Lung microvascular endothelial cell (primary cell): ENCODE measurements at places on chromosomes 11 and 22. TPM values are rescaled to one million over a fixed set of nuclear protein-coding genes. Genes with fewer than 3 reads are reported as not detected.

DNA sequence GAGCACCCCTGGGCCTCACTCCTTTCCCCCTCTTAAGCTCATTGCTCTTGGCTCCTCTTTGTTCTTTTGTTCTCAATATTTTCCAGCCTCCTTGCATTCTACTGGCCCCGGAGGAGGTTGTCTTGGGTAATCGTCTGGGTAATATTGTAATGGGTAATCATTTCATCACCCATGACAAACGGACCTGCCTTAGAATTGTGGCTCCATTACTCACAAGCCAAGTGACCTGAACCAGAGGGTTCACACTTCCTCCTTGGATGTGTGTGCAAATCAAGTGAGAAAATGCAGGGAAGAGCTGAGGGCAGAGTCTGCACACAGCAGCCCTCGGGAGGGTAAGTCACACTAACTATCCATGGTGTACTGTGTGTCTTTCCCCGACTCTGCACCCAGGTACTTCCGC lies 305.0 kb downstream of the BUD13 start:
- no peak for DNase-seq

DNA sequence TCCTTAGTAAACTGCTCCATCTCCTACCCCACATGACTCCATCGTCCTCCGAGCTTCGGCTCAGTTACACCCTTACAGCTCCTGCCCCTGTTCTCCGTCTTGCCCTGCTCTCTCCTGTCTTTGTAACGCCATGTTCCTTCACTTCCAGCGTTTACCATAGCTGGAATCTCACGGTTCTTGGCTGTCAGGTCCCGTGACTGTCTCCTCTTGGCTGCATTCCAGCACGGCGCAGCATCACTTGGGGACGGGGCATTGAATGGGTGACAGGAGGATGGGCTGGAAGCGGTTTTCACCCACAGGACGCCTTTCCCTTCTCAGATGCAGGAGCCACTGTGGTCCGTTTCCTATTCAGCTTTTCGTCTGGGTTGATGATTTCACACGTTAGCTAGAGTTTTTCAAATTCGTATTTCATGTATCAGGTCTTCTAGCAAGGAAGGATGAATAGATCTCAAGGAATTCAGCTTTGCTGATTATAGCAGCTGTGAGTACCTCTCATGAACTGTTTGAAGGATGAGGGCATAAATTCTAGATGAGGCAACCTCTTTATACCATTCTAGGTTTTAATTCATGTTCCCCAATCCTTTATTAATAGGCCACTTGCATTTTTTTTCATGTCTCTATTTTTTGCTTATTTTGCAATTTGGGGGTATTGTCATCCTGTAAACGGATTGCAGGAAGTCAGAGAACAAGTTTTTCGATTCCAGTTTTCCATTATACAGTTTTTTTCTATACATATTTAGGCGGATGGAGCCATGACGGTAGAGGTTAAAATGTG lies 29.1 kb downstream of the ZBED4 start:
- no peak for DNase-seq

DNA sequence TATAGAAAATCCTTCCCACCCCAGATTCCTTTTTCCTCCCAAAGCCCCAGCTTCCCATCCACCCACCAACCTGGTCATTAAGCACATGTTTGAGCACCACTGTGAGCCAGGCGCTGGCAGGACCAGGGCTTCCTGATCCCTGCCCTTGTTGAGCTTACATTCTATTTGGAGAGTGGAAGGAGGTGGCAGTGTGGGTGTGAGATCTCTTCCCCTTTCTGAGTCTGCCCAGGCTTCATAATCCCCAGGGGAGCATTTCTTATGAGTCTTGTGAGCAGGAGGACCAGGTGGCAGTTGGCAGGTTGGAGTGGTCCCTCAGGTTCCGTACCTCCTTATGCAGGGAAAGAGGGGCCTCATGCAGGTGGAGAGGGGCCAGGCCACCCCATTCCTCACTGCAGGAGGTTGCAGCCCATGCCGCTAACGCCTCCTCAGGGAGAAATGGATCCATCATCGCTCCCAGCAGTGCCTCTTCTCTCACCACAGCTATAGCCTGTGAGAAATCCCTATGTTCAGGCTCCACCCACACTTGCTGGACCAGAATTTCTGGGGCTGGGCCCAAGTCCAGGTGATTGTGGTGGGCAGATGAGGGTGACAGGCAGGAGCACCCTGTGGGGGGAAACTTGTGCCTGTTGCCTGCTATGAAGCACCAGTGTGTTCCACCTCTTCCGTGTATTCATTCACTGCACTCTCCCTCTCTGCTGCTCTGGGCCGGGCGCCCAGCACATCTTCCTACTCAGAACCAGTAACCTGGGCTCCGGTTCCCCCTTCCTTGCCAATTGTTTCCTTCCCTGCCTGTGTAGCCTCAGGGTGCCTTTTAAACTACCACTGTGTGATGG lies 23.5 kb downstream of the UBE2L3 start:
- no peak for DNase-seq

DNA sequence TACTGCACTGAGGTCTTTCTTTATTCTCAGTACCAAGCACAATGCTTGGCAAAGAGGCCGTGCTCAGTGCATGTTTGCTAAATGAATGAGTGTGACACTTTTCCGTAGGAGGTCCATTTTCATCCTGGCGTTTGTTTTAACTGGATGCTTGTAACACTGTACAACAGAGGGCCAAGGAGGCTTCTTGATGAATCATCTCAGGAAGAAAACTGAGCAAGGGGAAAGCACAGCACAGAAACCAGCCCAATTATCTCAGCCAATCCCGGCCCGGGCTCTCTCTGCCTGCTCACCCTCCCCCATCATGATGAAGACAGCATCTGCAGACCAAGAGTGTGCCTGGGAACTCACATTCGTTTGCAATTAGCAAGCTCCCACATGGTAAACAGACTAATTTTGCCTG lies 570.3 kb downstream of the OPCML start:
- DNase-seq, result no peak

DNA sequence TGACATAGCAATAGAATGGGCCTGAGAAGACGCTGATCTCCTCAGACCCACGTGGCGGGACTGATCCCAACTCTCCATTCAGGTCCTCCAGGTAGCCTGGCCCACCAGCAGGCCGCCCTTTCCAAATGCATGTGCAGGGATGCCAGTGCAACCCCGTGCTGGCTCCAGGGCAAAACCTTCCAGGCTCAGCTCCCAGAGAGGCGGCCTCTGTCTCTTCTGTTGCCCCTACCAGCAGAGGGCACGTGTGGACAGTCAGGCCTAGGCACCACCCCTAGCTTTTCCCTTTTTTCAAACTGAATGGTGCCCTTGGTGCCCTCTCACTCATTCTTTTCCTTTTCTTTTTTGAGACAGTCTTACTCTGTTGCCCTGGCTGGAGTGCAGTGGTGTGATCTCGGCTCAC lies 121.7 kb downstream of the OSBP2 start:
- no peak for DNase-seq

GRCh38 chr11:131583421-131583820 lies 213.0 kb downstream of the NTM start:
- DNase-seq, result no peak

DNA sequence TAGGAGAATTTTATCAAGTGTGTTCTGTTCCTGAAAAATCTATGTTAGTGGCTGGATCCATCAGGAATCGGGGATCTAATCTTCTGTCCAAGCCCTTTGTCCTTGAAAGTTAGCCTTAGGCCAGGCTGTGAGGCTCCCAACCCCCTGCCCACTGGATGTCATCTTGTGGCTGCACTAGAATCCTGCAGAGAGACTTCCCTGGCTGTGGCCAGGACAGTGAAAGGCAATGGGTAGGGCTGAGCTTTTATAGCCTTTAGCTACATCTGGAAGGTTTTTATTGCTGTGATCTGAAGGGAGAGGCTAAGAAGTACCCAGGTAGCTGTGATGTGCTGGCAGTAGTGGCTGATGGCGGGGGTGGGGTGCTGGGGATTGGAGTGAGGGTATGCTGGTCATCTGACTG lies 2.1 kb downstream of the OAF start:
- DNase-seq, result no peak

DNA sequence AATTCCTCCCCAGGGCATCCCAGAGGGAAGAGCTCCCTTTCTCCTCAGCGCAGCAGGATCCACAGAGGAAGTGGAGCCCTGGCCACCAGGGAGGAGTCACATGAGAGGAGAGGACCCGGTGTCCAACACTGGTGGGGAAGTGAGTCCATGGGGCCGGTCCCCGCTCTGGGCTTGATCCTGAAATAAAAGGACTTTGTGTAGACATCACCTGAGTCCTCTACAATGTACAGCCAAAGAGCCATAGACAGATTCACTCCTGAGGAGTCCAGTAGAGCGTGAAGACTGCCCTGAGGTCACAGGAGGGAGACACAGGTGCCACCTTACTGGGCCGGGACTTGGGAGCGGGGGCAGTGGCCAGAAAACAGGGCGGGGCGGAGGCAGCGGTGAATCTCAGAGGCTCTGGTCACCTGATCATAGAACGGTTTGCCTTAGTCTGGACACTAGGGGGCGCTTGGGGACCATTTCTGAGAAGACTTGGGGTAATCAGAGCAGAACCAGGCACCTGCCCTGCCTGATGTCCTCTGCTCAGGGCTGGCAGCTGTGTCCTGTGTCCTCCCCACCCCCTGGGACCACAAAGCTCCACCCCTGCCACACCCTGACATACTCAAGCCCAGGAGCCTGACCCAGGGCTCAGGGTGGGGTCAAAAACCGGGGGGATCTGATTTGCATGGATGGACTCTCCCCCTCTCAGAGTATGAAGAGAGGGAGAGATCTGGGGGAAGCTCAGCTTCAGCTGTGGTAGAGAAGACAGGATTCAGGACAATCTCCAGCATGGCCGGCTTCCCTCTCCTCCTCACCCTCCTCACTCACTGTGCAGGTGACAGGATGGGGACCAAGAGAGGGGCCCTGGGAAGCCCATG lies 112.7 kb downstream of the VPREB1 start:
- peak; percentile 59 for DNase-seq

DNA sequence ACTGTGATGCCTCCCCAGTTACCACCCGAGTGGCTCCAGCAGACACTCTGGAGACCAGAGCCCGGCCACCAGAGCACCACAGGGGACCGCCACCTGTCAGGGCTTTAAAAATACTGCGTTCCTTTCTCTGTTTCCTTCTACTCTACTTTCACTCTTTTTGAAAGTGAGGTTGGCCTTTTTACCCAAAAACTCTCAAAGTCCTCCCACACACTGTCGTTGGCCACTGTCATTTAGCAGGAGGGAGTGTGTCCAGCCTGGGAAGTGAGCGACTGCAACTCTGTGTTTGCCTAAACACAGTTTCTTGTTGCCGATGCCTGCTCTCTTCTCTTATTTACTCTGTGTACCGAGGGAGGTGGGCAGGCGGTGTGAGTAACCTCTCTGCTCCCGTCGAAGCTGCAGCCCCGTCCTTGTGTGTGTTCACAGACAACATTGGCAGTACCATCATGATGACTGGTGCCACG lies 90.8 kb upstream of the CLDN5 start:
- DNase-seq, result no peak

The LAYN gene
- 75.2 and 143 TPM in 2 replicates for total RNA-seq

The TRIM51 gene
- total RNA-seq, result not detected in 2 replicates

The NDUFV1 gene
- total RNA-seq, result 143 and 149 TPM in 2 replicates

DNA sequence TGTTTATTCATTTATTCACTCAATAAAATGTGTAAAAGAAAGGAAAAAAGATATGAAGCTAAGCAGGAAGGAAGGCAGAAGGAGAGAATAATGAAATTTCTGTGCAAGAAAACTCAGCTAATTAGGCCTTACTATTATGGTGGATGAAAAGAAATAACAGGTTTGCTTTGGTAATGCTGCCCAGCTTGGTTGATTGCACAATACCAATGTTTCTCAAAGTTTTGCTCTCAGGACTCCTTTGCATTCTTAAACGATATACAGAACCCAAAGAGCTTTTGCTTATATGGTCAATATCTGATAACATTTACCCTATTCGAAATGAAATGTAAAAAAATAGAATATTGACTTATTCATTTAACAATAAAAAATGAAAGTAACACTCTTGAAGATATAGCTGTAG lies 7.3 kb upstream of the CTSC start:
- no peak for DNase-seq

DNA sequence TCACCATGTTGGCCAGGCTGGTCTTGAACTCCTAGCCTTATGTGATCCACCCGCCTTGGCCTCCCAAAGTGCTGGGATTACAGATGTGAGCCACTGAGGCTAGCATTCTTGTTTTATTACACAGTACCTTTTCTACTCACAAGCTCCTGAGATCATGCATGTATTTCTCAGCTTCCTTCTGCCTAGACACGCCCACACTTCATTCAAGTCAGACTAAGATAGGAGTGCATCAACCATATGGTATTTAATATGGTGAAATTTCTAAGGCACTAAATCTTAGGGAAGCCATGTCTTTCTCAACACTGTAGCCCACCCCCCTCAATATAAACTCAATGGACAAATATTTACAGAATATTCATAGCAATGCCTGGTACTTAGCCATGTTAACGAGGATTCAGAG lies 62.1 kb downstream of the SLC25A17 start:
- DNase-seq, result no peak

The OR52I1 gene
- not detected in 2 replicates for total RNA-seq

The FREY1 gene
- 0.44 and 0.99 TPM in 2 replicates for total RNA-seq

DNA sequence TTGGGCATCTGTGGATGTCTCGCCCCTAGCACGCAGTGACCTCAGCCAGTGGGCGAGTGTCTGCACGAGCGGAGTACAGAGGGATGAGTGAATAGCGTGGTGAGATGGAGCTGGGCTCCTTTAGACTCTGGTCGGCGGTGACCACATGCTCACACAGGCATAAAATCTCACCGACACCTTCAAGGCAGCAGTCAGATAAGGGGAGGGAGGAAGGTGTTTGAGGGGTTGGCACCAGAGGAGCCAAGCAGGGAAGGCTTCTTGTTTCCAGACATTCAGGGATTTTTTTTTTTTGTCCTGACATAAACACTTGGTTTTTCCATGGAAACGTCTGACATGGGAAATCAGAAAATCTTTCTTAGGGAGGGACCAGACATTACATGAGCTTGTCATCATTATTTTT lies 35.8 kb downstream of the GRIK4 start:
- DNase-seq, result no peak

DNA sequence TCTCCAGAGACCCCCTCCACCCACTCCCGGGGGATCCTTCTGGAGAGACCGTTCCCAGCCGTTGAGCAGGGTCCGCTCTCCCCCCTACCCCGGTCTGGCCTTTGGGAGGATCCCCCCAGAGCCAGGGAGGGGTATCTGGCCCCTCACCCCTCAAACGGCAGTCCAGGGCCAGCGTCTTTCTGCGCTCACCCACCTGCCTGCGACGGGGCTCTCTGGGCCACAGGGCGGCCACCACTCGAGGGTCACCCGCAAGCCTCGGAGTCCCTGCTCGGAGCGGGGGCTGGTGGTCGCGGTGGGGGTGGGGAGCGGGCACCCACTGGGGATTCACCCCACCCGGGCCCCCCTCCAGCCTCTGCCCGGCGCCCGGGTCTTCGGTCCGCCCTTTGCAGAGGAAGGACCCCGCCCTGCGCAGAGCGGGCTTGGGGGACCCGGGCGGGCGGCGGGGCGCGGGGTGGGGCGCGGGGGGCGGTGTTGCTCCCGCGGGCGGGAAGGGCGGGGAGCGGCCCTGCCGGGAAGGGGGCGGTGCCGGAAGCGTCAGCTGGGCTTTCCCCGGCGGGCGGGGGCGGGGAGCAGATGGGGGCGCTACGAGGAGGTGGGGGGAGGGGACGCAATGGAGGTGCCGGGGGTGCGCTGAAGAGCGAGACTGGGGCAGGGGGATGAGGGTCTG lies 16.6 kb downstream of the CRELD2 start:
- DNase-seq, result peak; percentile 76

DNA sequence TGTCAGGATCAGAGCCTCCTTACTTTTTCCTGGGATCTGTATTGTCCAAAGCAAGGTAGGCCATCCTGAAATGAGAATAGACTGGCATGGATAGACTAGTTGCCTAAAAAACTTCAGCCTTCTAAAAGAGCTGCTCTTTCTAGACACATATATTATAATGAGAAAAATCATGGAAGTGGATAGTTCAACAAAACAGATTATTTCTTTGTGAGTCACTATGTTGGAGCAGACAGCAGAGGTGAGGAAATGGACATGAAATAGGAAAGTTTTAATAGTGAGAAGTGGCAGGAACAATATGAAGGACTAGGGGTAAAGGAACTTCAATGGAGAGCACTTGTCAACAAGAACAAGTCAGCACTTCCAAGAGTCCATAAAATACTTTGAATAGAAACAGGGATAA lies 101.9 kb upstream of the ANO3 start:
- DNase-seq, result peak; percentile 1
